ENCODE measurements at places on chromosomes 13 and 19.

- no peak for DNase-seq
Observed at GRCh38 chr13:95117092-95117491, 184.2 kb downstream of the ABCC4 start.

DNA sequence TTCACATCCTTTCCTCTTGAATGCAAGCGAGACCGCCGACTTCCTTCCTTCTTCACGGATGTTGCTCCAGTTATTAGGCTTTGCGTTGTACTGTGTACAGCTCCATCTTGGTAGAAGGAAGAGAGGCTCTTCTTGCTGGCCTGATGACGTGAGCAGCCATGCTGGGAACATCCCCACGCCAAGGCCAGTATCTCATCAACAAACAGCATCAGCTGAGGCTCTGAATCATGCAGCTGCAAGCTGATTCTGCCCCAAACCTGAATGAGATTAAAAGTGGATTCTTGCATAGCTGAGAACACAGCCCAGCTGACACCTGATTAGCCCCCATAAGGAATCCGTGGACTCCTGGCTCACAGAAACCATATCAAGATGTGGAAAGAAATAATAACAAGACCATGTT is 809.6 kb downstream of the EFNB2 start:
- DNase-seq, result no peak

GRCh38 chr13:42239644-42240043 is 32.3 kb upstream of the AKAP11 start:
- DNase-seq, result no peak

- DNase-seq, result no peak
Observed at GRCh38 chr19:3697671-3698385, 2.4 kb downstream of the PIP5K1C start.

GRCh38 chr19:11138601-11139300 is 16.8 kb downstream of the SPC24 start:
- peak; percentile 90 for DNase-seq

DNA sequence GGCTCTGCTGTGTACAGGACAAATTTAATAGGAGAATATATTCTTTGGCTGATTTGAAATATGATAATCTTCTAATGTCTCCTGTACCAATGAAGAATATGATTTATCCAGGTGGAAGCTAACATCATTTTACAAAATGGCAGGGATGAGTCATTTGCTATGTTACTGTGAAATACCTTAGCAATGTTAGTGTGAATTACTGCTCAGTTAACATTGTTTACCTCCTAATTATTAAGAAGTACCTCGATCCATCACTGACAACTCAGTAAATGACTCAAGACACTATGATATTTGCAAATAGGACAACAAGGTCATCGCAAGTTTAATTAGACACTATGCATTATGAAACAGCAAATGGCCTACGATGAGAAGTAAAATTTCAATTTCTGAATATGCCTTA is 309.1 kb upstream of the EDNRB start:
- no peak for DNase-seq

DNA sequence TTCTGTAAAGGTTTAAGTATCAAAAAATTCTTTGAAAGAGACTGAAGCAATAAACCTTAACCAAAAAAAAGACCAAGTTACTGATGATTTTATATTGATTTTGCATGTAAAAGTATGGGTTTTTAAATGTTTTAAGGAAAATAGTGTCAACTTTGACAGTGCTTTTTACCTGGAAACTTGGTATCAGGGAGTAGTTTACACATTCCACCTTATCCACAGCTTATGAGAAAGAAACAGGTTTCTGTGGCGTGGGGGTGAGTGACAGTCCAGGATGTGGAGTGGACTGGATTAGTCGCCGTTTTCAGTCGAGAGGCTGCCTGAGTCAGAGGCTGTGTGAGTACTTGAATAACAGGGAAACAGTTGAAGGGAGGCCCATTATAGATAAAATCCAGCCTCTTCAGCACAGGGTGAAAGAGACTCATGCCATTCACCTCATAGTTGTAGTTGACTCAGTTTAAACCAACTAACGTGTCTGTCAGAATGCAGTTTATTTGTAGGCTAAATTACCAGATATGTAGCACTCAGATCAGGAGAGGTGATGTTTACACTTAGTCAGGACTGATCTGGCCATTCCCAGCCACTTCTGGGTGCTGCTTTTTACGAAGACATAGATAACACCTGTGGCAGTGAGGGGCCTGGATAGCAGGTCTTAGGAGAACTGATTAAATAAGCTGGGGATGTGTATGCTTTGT is 595 bp upstream of the GPR183 start:
- DNase-seq, result no peak

DNA sequence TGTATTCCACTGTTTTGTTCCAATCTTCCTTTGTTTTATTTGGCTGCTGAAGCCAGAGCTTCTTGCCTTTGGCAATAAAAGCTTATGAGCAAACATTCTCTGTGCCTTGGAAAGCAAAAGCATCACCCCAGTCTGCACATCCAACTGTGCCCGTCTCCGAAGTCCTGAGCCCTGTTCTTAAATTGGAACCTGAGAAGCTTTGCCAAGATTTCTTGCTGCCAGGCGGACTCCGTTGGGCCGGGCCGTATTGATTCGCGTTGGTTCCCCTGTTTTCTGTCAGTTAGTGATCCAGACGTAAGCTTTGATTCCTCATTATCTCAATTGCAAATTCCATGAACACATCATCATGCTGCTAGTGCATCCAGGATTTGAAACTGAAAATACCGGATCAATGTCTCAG is 793.0 kb downstream of the OLFM4 start:
- no peak for DNase-seq

DNA sequence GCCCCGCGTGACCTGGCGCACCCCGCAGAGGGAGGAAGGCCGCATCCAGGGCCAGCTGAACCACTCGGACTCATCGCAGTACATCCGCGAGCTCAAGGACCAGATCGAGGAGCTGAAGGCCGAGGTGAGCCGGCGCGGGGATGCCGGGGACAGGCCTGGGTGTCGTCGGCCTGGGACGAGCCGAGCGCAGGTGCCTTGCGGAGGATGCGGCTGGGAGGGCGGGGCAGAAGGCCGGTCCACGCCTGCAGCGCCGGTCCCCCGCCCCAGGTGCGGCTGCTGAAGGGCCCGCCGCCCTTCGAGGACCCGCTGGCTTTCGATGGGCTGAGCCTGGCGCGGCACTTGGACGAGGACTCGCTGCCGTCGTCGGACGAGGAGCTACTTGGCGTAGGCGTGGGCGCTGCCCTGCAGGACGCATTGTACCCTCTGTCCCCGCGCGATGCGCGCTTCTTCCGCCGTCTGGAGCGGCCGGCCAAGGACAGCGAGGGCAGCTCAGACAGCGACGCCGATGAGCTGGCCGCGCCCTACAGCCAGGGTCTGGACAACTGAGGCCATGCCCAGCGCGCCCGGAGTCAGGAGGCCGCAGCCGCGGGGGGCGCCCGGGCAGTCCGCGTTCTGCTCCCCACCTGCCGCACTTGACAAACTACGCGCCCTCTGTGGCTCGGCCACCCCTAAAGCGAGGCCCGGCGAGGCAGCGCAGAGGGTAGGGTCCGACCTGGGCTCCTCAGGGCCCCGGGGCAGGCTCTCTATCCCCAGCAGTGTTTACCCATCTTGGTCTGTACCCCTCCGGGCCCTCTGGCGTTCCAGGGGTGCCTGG is 10.8 kb downstream of the PRR36 start:
- DNase-seq, result peak; percentile 21

- DNase-seq, result no peak
Observed at GRCh38 chr13:77740931-77741596, 43.6 kb downstream of the SLAIN1 start.

DNA sequence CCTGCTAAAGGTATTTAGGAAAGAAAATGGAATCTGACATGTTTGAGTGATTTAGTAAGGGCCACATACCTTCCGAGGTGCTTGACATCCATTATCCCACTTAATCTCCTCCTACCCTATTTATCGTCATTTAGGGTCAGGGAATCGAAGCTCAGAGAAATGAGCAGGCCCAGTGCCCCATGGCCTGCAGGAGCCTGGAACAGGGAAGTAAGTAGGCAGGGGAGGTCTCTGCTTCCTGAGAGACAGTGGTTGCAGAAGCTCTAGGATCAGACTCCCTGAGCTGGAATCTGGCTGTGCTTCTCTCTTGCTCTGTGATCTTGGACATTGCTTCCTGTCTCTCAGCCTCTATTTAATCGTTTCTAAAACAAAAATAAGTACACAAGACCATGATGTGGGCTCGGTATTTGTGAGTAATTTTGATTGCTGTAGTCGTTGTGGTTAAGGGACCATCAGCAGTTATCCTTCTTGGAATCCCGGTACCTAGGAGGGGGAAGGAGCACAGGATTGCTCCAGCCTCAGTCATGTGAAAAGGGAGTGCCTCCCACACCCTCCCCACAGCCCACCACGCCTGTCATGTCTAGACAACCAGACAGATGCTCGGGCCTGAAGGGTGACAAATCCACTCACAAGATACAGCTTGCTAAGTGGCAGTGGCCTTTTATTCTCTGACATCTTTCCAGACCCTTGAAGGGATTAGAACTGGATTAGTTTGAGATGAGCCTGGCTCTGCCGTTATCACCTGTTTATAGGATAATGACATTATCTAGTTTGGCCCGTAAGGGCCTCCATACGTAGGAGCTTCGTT is 169.2 kb upstream of the TSHZ3 start:
- DNase-seq, result no peak
